ENCODE measurements at places on chromosomes 5 and 9.

GRCh38 chr9:110764006-110764405 lies 95.4 kb downstream of the MUSK start:
- DNase-seq = no peak

DNA sequence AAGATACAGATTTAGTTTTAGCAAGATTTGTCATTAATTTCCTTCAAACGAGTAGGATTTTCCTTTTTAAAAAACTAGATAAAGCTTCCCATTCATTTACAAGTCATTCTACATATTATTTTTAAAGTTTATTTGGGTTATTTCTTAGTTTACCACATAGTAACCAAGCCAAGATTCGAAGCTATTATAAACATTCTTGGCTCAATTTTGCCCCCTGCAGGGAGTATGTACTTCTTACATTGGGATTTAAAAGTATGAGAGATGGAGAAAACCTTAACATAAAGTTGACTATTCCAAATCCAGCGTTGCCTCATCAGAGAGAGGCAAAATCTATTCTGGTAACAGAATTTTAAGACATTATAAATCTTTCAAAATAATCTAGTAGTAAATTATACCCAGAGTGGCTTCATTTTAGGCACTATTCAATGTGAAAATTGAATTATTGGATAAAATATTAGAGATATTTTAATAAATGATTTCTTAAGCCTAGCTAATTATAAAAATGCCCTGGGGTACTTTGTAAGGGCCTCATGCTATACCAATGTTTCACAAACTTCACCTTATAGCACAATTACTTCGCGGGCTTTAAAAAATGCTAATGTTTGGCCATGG lies 39.1 kb downstream of the FBN2 start:
- DNase-seq = no peak

DNA sequence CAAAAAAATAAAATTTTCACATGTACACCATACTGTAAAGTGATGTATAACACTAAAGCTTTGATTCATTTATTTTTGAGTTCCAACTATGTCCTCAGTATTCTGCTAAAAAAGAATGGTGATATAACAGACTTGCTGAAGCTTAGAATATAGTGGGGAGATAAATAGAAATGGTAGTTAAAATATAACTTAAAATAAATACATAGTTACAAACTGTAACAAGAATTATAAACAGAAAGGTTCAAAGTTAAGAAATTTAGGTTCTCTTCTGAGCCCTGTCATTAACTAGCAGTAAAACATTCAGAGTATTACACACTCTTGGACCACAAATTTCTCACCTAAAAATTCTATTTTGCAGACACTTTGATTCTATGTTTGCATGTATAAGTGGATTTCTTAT lies 392.1 kb downstream of the ANXA1 start:
- DNase-seq = no peak

GRCh38 chr5:50593681-50594080 lies 72.8 kb upstream of the PARP8 start:
- no peak for DNase-seq

Measured in left ventricle myocardium inferior (tissue), 1 donor.